Activated CD4-positive, alpha-beta T cell treated with anti-CD3 and anti-CD28 coated beads for 48 hours (primary cell): ENCODE measurements at places on chromosomes 16 and 17.
A peak's percentile ranks its signal among the peaks of the same experiment; 100 is the strongest.

GRCh38 chr16:29811896-29812665 is at the start of gene PRRT2:
Gene PRRT2 (plus strand): TSS chr16:29812193. CDS start chr16:29813055, 862 bp downstream.
- DNase-seq, result peak; percentile 66

- no peak for DNase-seq
These were observed 313.7 kb downstream of the SEC14L1 start for GRCh38 chr17:77454242-77455095.

GRCh38 chr16:2963723-2964474 is at the start of gene KREMEN2:
Gene KREMEN2 (plus strand): TSS chr16:2964275. CDS start chr16:2964521, 246 bp downstream.
- DNase-seq, result peak; percentile 64

- no peak for DNase-seq
These were observed 54.5 kb upstream of the ANKFN1 start for GRCh38 chr17:56098746-56099145.

DNA sequence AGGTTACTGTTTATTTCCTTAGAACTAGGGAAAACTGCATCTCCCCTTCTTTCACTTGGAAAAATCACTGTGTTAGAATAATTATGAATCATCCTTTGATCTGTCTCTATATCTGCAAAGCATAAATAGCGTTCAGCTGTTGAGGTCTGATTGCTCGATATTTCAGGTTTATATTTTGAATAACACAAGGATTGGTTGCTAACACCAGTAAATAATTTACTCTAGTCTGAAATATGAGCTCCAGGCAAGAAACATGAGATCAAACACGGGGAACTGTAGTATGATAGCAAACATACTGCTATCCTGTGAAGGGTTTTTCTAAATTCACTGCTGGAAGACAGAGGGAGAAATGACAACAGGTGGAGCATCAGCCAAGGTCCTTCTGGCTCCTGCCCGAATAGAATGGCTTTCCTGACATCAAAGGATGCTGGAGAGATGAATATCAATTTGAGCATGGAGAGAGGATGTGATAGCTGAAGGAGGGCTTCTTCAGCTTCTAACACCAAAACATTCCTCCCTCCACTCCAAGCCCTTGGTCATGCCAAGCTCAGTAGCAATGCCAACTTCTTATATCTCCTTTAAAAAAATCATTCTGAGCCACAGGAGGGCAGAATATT is 450.3 kb downstream of the SHISA9 start:
- DNase-seq, result no peak

- DNase-seq, result no peak
These were observed 17.5 kb downstream of the ABHD15 start for GRCh38 chr17:29549177-29549923.

DNA sequence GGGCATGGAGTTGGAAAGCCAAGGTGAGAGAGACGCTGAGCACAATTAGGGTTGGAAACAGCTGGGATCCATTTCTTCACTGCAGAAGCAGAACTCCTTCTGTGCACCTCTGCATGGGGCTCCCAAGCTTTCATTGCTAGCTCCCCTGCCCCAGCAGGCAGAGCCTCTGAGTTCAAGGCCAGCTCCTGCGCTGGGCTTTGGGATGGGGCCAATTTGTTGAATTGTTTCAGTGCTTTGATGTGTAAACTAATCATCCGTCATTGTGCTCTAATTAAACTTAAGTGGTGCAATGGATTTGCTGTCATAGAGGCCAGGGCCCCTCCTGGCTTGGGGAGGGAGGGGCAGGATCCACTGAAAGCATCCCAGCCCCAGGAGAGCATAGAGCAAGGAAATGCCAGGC is 13.5 kb upstream of the LYRM9 start:
- DNase-seq, result no peak

- DNase-seq, result no peak
These were observed 297.0 kb downstream of the MAP2K6 start for GRCh38 chr17:69711541-69711940.
